ENCODE measurements at places on chromosomes 3 and 15. TPM values are rescaled to one million over a fixed set of nuclear protein-coding genes. Genes with fewer than 3 reads are reported as not detected.

DNA sequence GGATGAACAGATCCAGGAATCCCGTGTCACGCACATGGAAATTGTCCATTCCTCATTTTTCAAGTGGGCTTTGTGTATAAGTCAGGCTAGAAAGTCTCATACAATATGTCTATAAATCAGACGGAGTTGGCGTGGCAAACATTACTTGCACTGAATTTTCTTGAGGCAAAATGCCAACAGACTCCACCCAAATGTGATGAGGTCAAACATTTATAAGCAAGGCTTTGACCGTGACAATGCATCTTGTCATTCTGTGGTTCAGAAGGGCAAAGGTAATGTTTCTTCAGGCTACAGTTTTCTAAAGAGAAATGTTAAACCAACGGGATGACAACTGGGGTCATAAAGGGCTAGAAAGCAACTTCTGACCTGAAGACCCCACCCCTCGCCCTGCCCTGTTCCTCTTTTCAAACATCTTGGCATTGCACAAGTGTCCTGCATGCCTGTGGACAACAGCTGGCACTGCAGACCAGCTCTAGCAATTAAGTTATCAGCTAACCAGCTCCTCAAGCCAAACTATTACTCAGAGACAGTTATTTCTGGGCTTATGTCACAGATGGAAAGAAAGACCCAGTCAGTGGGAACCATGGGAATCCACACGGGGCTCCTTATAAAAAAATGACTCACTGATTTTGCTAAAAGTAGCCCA lies 36.5 kb upstream of the SPTBN5 start:
- no peak for DNase-seq
- H3K4me3 ChIP-seq, result no peak overlapping the region
- peaks cover 5% of the 10 kb centered on the region for H3K4me1 ChIP-seq
- H3K27ac ChIP-seq, result no peak overlapping the region

- no peak overlapping the region for H3K4me3 ChIP-seq
- no peaks in the 10 kb centered on the region for H3K36me3 ChIP-seq
- DNase-seq, result no peak
These were observed 31.6 kb downstream of the SHOX2 start for GRCh38 chr3:158074591-158074990.

Gene AADAC
- polyA plus RNA-seq, result 1.7 TPM

Gene MAPKAPK3
- 24.9 TPM for polyA plus RNA-seq

Gene ARPP21
- polyA plus RNA-seq, result 50.8 TPM

GRCh38 chr15:43968551-43968950 lies 141.7 kb downstream of the WDR76 start:
- H3K4me1 ChIP-seq, result no peaks in the 10 kb centered on the region
- no peak overlapping the region for H3K27ac ChIP-seq
- no peak for DNase-seq

Gene PLA2G4E
- 0.62 TPM for polyA plus RNA-seq

DNA sequence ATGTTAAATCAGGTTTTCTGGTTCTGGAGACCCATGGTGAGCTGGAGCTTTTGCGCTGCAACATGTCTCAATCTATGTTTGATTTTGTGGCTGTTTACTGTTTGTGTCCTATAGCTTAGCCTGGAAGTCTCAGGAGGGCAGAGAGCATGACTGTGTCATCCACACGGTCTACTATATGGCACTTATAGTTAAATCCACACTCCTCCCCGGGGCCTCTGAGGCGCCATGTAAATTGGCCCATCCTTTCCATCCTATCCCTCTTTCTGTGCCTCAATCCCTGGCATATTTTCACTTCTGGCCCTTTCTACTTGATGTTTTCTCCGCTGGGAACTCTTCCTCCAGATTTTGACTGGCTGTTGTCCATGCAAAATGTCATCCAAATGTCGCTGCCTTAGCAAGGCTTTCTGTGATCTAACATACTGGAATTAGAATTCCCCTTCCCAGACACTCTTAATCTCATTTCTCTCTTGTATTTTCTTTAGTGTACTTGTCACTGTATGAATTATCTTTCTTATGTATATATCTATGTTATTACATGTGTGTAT lies 560.8 kb upstream of the RGMA start:
- H3K4me3 ChIP-seq, result no peak overlapping the region
- no peak for DNase-seq
- no peaks in the 10 kb centered on the region for H3K27me3 ChIP-seq
- no peaks in the 10 kb centered on the region for H3K36me3 ChIP-seq
- no peak overlapping the region for H3K27ac ChIP-seq

DNA sequence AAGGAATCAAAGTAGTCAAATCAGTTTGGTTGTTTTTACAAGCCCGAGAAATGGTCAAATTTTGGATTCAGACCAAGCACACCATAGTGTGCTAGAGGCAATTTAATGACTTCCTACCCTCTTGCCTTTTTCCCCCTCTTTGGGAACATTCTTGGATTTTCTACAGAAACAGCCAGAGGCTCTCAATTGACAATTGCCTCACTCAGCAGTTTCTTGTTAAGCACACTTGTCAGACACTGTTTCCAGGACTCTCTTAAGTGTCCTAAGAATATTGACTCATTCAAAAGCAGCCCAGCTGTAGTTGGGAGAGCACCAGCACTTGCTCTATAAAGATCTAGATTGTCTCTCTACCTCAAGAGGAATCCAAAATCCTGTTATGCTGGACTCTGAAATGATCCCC lies 1.5 kb upstream of the SLC35G2 start:
- H3K4me1 ChIP-seq, result peaks cover 21% of the 10 kb centered on the region
- DNase-seq, result no peak
- peaks cover 6% of the 10 kb centered on the region for H3K27me3 ChIP-seq

Gene OTOL1
- 0.37 TPM for polyA plus RNA-seq

- H3K36me3 ChIP-seq, result no peaks in the 10 kb centered on the region
- no peaks in the 10 kb centered on the region for H3K4me1 ChIP-seq
- H3K4me3 ChIP-seq, result no peak overlapping the region
- no peaks in the 10 kb centered on the region for H3K27me3 ChIP-seq
These were observed 145.8 kb upstream of the THRB start for GRCh38 chr3:24640330-24640877.

Gene ESYT3
- polyA plus RNA-seq, result 0.27 TPM

DNA sequence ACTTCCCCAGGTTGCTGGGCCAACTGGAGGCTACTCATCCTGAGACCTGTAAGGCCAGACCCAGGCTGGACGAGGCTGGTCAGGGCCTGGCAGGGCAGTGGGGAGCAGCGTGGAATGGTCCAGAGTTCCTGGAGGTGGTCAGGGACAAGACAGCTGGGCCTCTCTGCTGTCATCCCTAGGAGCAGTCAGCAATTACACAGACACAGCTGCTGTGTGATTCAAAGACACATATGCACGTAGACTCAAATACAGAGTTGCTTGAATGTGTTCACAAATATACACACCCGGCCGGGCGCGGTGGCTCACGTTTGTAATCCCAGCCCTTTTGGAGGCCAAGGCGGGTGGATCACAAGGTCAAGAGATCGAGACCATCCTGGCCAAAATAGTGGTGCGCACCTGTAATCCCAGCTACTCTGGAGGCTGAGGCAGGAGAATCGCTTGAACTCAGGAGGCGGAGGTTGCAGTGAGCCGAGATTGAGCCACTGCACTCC lies 1.5 kb upstream of the CD276 start:
- peaks cover 41% of the 10 kb centered on the region for H3K27me3 ChIP-seq
- H3K4me3 ChIP-seq, result no peak overlapping the region
- H3K27ac ChIP-seq, result no peak overlapping the region

DNA sequence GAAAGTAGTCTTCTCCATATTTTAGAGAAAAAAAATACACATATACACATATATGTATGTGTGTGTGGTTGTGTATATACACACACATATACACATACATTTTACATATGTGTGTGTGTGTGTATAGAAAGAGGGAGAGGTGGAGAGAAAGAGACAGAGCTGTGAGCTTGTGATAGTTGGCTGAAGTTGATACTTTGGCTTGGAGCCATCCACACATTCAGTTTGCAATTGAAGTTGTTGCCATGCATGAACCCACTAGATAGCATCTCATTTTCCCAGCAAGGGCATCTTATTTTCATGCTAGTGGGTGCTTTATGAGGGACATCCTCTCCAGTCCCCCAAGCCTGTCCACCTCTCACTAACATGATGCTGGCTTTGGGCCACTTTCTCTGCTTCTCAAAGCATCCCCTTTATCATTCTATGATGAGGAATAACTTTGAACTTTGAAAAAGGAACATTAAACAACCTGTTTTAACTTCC lies 228.6 kb downstream of the ZNF621 start:
- H3K27ac ChIP-seq, result no peak overlapping the region
- H3K4me1 ChIP-seq, result no peaks in the 10 kb centered on the region
- no peaks in the 10 kb centered on the region for H3K36me3 ChIP-seq
- H3K4me3 ChIP-seq, result no peak overlapping the region
- H3K27me3 ChIP-seq, result no peaks in the 10 kb centered on the region
- DNase-seq, result no peak

All from thymus (tissue), 14 donors.